ENCODE measurements at places on chromosomes 13 and 19.

DNA sequence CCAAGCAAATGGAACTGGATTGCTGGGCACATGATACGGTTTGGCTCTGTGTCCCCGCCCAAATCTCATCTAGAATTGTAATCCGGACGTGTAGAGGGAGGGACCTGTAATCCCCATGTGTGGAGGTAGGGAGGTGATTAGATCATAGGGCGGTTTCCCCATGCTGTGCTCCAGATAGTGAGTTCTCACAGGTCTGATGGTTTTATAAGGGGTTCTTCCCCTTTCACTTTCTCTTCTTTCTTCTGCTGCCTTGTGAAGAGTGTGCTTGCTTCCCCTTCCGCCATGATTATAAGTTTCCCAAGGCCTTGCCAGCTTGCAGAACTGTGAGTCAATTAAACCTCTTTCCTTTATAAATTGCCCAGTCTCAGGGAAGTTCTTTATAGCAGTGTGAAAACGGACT lies 32.6 kb upstream of the MTIF3 start:
- no peak for DNase-seq

- DNase-seq = no peak
Observed at GRCh38 chr13:43339805-43340550, 316.6 kb downstream of the DNAJC15 start.

- DNase-seq = no peak
Observed at GRCh38 chr13:34772881-34773280, 169.2 kb upstream of the NBEA start.

DNA sequence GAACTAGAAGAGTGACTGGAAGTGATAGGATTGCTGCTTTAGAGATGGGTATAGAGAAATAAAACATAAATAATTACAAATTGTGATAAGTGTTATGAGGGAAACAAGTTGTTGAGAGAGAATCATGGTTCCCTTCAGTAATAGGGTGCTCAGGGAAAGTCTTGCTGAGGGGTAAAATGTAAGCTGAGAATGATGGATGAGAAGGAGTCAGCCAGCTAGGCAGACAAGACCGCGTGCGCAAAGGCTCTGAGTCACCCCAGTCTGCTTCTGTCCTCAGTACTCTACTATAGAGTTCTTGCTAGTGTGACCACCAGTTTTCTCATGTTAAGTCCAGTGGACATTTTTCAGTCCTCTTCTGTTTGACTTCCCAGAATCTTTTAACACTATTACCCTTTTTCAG lies 39.5 kb downstream of the PCCA start:
- DNase-seq = no peak

DNA sequence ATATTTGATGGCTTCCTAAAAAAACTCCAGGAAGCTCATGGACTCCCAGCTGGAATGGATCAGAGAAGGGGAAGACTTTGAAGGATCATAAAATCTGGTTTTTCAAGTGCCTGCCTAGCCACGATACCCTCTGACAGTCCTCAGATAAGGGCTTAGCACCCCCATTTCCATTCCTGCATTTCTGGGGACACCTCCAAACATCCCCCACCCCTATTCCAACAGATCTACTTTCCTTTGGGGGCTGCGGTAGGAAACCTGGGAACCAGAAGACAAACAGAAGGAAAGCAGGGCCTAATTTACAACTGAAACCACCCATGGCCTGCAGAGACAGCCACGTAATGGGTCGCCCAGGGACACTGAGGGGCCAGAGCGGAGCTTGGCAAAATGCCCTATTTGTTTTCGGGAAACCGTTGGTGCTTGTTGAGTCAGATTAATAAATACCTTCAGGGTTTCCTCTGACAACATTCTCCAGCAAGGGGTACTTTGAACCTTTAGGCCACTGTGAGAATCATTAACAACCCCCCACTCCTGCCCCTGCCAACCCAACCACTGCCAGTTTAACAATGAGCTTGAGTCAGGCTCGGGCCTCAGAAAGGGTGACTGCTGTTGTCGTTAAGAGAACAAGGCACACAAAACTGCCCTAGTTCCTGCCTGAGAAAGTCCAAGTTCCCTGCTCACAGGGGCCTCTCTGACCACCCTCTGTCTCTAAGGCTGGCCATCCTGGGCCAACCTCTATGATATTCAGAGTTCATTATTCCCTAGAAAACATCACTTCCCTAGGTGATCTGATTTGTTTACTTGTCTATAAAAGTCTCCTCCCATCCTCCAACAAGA lies 23.5 kb downstream of the RHPN2 start:
- no peak for DNase-seq

All from activated CD4-positive, alpha-beta T cell treated with anti-CD3 and anti-CD28 coated beads, Interleukin-2, amount 50 U/mL, for 16 hours (primary cell).